ENCODE measurements at places on chromosomes 1 and 21. TPM values are rescaled to one million over a fixed set of nuclear protein-coding genes. Genes with fewer than 3 reads are reported as not detected.

The OR2L8 gene
- not detected for total RNA-seq

The TMEM69 gene
- total RNA-seq: 86.1 TPM

The PRAMEF20 gene
- total RNA-seq: not detected

The CRYBG2 gene
- not detected for total RNA-seq

The NR0B2 gene
- not detected for total RNA-seq

The ZBTB40 gene
- 11.1 TPM for total RNA-seq

The LRRC8B gene
- 14.8 TPM for total RNA-seq

The FCRL2 gene
- total RNA-seq: 136 TPM

The XCL2 gene
- total RNA-seq: not detected

The PTAFR gene
- total RNA-seq: 37.8 TPM

The GREM2 gene
- not detected for total RNA-seq

The P3R3URF gene
- total RNA-seq: not detected

The MLLT11 gene
- total RNA-seq: 5.3 TPM

The DENND2D gene
- 90.9 TPM for total RNA-seq

The SSX2IP gene
- 21.4 TPM for total RNA-seq

The KRTAP10-7 gene
- total RNA-seq: not detected

The MYCL gene
- total RNA-seq: 1.5 TPM

The CSRP1 gene
- 51.8 TPM for total RNA-seq

The SF3B4 gene
- 10.9 TPM for total RNA-seq

The CD244 gene
- not detected for total RNA-seq

The LMOD1 gene
- not detected for total RNA-seq

The AXDND1 gene
- total RNA-seq: 0.15 TPM

The GTF2B gene
- 71.0 TPM for total RNA-seq

The C4BPA gene
- not detected for total RNA-seq

The OR2L13 gene
- not detected for total RNA-seq

The PROX1 gene
- total RNA-seq: 0.41 TPM

The DMRTB1 gene
- total RNA-seq: not detected

The LIX1L gene
- 35.8 TPM for total RNA-seq

The CAPN9 gene
- total RNA-seq: not detected

The TBX19 gene
- 1.1 TPM for total RNA-seq

The HIVEP3 gene
- 0.87 TPM for total RNA-seq

The ASCL5 gene
- not detected for total RNA-seq

The F13B gene
- total RNA-seq: not detected

The VANGL1 gene
- not detected for total RNA-seq
